ENCODE measurements at places on chromosomes 2 and 18.

GRCh38 chr18:3224223-3224622 is 4.5 kb upstream of the MYOM1 start:
- no peak for DNase-seq

DNA sequence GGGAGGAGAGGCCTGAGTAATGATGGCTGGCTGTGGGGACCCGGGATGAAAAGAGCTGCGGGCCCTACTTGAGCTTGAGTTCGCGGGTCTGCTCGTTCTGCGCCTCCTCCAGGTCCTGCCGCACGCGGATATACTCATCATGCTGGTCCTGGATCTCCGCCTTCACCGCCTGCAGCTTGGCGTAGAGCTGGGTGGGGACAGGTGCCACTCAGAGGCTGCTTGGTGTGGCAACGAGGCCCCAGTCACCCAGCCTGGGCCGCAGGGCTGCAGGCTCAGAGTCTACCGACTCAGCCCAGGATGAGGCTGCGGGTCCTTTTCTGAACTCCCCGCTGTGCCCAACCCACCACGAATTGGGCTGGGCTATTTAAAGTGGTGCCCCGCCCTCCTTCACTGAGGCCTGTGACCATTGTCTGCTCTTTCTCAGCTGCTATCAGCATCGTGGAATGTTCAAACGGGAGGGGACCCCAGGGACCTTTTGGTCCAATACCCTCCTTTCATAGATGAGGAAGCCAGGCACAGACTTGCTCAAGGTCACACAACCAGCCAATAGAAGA is 28.0 kb downstream of the KIF3C start:
- DNase-seq = no peak

GRCh38 chr2:68248361-68248760 is 4.0 kb downstream of the PPP3R1 start:
- DNase-seq = no peak

- no peak for DNase-seq
Measured at GRCh38 chr2:240591226-240591625, 4.7 kb downstream of the CAPN10 start.

DNA sequence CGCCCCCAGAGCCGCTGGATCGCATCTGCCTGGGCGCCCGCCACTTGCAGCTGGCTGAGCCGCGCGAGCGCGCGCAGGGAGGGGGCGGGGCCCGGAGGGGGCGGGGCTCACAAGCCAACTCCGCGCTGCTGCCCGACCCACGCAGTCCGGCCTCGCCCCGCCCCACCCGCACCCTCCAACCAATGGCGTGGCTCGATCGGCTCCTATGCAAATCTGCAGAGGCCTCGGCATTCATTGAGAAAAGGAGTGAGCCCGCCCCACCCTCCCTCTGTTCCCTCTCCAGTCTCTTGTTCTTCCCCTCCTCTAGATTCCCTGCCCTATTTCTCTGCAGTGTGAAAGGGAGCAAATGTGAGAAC is at the start of gene ALK:
TSS of gene ALK (minus strand) at position 27 of the 356 bp plus-strand sequence. CDS start 927 bp downstream, outside the sequence.
- peak; percentile 11 for DNase-seq

- no peak for DNase-seq
Measured at GRCh38 chr2:85012855-85013254, 41.9 kb downstream of the KCMF1 start.

DNA sequence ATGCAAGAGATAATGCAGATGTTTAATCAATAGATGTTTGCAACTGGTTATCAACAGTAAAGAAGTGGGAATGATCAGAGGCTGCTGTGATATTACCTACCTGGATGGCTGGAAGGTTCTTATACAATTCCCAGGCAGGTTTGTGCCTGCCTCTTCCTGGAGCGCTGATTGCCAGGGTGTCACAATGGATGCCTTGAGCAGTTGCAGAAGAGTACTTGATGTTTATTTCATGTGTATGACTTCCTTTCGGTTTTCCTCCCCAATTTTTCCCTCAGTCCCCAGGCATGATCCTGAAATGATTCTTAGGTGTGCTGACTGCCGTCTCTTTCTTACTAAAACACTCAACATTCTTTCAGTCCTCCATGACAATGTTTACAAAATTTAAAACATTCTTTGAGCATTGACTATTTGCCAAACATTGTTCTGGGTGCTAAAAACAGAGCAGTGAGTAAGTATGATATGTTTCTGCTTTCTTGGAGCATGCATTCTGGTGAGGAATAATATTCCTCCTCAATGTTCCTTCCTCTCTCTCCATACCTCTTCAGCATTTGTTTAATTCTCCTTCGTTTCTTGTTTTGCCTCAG is 416.6 kb upstream of the TRIB2 start:
- no peak for DNase-seq

DNA sequence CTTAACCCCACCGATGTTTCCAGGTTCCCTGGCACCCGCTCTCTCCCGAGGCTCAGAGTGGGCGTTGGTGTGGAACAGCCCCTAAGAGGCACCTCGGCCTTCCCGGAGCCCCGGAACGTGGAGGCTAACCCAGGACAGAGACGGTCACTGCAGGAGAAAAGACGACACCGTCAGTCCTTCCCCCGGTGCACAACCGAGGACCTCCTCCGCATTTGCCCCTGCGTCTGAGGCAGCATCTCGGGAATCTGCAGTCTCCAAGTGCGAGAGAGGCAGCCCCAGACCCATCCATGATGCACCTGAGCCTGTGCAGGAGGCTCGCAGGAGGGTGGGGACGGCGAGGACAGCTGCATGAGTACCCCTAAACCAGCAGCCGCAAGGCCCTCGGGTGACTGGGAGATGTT is 204.9 kb upstream of the SALL3 start:
- no peak for DNase-seq

DNA sequence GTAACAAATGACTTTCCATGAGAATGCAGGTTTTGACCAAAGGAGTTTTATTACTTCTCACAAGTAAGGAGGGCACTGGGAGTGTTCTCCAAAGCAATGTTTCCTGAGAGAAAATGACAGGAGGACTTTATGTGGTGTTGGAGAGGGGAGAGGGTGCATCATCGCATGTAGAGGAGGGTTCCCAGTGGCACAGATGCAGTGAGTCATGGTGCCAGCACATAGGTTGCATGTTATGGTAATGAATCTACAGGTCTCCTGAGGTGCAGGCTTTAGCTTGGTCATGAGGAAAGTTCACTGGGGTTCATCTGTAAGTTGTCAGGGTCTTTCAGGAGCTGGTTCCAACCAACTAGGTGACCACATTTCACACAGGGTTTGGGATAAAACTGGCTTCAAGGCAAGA is 30.4 kb downstream of the NAT8 start:
- no peak for DNase-seq

DNA sequence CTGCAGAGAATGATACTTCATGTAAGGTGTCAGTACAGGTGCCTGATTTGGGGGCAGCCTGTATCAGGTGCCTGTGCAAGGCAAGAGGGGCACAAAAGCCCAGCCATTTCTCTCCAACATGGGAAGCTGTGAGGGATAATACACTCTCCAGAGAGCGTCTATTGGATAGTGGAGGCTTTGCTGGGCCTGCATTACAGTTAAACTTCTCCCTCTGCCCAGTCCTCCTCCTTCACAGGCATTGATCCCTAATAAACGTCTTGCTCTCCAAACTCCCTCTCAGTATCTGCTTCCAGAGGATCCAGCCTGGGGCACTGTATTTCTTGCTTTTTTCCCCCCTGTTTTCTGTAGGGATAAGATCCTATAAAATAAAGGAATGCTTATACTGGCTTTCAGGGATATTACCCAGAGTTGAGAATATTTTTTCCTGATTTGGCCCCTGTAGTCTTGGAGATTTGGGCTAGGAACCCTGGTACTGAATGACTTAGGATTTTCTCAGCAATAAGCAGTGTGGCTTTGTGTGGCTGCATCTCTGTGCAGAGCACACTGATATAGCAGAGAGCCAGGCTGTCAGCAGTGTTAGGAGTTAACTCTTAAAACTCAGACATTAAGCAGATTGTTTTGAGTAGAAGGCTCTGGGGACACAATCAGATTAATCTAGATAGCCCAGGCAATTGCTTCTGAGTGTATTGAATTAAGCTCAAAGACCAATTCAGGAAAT is 330.6 kb downstream of the CYRIA start:
- no peak for DNase-seq

DNA sequence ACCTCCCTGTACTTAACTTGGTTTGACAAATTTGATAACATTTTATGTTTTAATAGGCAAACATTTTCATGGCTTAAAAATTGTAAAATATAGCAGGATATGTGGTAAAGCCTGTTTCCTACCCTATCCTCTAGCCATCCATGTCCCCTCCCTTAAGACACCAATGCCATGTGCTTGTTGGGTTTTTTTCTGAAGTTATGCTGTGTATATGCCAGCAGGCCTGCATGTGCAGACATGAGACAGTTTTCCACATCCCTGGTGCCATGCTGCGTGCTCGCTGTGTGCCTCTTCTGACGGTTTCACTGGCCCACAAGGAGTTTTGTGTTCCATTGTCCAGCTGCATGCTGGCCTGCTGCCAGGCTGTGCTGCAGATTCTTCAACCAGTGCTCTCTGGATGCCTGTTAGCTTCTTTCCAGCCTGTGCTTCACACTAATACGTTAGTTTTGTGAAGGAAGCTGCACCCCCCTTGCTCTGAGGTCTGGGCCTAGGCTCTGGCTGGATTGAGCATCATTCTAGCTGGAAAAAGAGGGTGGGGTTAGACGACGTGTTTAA is 16.9 kb downstream of the INPP4A start:
- DNase-seq = no peak

- DNase-seq = no peak
Measured at GRCh38 chr2:214629875-214630274, 179.6 kb downstream of the BARD1 start.

GRCh38 chr2:72112401-72112800 is 35.3 kb downstream of the CYP26B1 start:
- no peak for DNase-seq

DNA sequence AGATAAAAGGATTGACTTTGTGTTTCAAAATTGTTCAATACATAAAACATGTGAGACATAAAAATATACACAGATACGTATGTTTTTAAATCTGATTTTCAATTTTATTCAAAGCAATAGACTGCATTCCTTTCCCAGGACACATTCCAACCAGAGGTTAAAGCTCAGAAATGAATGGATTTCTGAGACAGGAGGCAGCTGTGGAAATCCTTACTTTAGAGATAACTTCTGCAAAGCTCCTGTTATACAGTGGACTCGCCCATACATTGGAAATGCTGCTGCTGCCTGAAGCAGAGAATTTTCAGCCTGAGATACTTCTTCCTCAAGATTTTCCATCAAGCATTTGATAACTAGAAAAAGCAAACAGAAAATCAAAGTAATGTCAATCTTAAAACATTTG is 43.8 kb downstream of the THADA start:
- no peak for DNase-seq

GRCh38 chr2:161170958-161171932 is 11.0 kb downstream of the TANK start:
- no peak for DNase-seq

DNA sequence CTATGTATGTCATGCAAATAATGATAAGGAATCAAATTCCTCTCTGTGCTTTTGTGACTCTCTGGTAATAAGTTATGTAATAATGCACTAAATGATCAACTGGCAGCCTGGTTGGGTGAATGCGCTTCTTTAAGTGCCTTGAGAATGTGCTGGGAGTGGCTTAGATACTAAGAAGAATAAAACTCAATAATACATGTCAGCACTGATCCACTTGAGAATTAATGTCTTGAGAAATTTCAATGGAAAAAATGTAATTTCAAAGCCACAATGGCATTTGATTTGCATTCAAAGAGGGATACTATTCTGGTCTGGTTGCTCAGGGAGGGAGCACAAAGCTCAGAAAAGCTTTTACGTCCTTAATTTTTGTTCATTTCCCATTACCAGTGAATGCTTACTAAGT is 137.7 kb upstream of the MMADHC start:
- no peak for DNase-seq

DNA sequence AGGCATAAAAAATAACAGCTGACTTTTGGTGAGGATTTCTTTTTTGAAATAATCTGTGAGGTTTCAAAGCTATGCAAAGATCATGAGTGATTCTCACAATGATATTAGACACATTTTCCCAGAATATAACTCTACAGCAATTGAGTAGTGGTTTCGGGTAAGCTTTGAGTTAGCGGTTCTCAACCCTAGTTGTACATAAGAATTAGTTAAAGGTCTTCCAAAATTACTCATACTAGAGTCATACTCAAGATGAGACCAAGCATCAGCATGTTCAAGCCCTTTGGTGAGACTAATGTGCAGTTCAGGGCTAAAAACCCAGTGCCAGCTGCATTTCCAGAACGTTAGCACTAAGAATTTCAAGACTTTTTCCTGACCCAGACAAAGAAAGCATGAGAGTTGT is 31.1 kb downstream of the DSG4 start:
- DNase-seq = no peak

- DNase-seq = no peak
Measured at GRCh38 chr2:113285816-113286215, 7.1 kb upstream of the PAX8 start.

GRCh38 chr2:19687017-19687659 is 214.6 kb downstream of the TTC32 start:
- no peak for DNase-seq

- no peak for DNase-seq
Measured at GRCh38 chr2:20148426-20148922, 76.5 kb downstream of the SDC1 start.

- DNase-seq = no peak
Measured at GRCh38 chr2:88580088-88580487, 47.2 kb downstream of the EIF2AK3 start.

DNA sequence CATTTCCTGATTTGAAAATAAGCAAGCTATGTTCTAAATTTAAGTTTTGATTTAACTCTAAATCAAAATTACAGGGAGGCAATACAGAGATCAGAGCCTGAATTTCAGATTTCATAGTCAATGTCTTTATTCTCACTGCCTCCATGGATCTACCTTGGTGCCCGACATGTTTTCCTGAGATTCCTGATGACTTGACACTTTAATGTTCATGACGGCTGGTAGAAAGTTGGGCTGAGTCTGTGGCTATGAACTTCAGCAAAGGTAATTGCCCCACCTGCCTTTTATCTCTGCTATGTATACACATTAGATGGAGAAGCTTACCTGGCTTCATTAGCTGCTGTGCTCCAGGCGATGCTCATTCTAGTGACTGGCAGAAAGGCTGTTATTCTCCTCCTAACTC is 1390.5 kb upstream of the CELF4 start:
- no peak for DNase-seq

GRCh38 chr2:36277146-36277808 is 78.3 kb upstream of the CRIM1 start:
- DNase-seq = no peak

- no peak for DNase-seq
Measured at GRCh38 chr2:197445746-197446145, 7.6 kb upstream of the COQ10B start.

DNA sequence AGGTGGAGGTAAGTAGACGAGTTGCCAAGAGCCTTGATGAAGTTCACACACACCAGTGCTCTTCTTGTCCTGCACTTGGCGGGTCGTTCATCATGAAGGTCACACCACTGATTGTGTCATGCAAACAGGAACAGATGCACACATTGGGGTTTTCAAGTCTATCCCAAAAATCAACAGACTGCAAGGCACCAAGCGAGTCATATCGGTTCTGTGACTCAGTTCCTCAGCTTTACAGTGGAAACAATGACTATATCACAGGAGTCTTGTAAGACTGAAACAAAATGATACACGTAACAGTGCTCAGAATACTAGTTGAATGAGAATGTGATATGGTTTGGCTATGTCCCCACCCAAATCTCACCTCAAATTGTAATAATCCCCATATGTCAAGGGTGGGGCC is 526.9 kb upstream of the ID2 start:
- DNase-seq = no peak

- no peak for DNase-seq
Measured at GRCh38 chr2:210199854-210200253, 25.4 kb downstream of the ACADL start.

GRCh38 chr2:240464514-240465241 is 29.2 kb downstream of the GPC1 start:
- DNase-seq = no peak

- DNase-seq = no peak
Measured at GRCh38 chr18:56289381-56289780, 349.0 kb downstream of the TXNL1 start.

Measured in stimulated activated CD8-positive, alpha-beta memory T cell treated with anti-CD3 and anti-CD28 coated beads, Interleukin-12 subunit alpha, Interleukin-12 subunit beta, amount 100 ng/mL, for 4 hours (primary cell).